Activated naive CD4-positive, alpha-beta T cell treated with anti-CD3 and anti-CD28 coated beads for 36 hours (primary cell): ENCODE measurements at places on chromosomes 6 and 20.

- DNase-seq, result no peak
Measured at GRCh38 chr6:75608956-75609533, 7.4 kb downstream of the SENP6 start.

DNA sequence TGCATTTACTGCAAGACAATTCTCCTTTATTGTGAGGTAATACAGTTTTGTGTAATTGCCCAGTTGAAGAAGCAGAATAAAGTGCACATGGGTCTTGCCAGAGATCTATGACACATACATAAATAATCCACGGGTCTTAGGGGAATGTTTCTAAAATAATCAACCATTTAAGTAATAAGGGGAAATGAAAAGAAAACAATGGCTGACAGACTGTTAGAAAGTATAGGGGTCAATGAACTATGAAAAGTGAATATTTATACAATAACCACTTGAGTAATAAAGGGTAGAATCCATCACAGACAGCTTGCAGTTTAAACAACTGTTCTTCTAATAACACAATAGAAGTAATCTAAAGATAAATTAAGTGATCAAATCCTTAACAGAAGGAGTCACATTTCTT is 477.2 kb downstream of the EYS start:
- DNase-seq, result no peak

DNA sequence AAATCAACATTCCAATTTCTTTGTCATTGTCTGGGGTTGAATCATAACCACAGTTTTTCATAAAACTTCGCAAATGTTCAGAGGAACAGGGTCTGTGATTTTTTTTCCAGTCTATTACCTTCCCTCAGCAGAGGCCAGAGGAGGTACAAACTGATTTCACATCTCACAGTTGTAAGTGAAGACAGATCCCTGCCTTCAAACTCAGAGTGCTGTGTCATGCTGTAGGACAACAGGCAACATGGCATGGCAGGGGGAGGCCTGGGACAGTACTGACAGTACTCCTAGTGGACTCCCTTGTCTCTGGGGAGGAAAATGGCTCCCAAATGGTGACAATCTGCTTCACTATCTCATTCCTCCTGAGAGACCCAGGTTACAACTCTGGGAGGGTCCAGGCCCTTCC is 308.6 kb downstream of the CDC5L start:
- DNase-seq, result no peak

GRCh38 chr6:27370391-27370790 is 18.2 kb upstream of the ZNF391 start:
- DNase-seq, result no peak

GRCh38 chr20:59204165-59204894 is 40.7 kb downstream of the ZNF831 start:
- no peak for DNase-seq
